ENCODE measurements at places on chromosomes 3 and 15.
A peak's percentile ranks its signal among the peaks of the same experiment; 100 is the strongest.

- no peak for DNase-seq
Measured at GRCh38 chr3:161028555-161029153, 76.5 kb downstream of the B3GALNT1 start.

- DNase-seq = no peak
Measured at GRCh38 chr3:129553171-129553570, 10.2 kb downstream of the H1-8 start.

GRCh38 chr15:74315626-74316025 is 51.8 kb downstream of the CYP11A1 start:
- no peak for DNase-seq

DNA sequence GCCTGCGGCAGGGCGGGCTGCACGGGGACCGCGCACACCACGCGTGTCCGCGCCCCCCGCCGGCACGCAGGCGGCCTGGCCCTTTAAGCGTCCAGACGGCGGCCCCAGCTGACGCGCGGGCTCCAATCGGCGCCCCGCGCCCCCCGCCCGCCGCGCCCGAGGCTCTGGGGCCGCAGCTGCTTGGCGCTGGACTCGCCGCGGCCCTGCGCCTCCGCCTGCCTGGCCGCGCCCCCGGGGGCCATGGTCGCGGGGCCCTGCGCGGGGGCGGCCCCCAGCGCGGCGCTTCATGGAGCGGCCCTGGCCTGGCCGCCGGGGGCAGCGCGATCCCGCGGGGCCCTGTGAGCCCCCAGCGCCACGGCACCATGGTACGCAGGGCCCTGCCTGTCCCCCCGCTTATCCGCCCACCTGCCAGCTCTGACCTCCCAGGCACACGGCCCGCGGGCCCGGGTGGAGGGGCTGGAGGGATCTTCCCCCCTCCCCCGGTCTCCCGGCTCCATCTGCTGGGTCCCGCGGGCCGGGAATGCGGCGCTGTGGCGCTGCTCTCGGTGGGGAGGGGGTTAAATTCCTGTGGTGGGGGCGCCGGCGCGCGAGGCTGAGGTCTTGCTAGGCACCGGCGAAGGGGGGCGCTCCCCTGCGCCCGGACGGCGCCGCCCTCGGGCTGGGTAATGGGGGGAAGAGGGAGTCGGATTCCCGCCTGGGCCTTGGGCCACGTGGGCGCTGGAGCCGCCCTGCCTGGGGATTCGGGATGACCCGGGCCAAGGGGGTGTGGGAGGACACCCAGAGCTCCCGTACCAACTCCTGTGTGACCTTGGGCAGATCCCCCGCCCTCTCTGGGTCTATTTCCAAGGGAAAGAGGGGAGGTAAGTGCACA is 1.1 kb downstream of the ZBTB47 start:
- DNase-seq = no peak

DNA sequence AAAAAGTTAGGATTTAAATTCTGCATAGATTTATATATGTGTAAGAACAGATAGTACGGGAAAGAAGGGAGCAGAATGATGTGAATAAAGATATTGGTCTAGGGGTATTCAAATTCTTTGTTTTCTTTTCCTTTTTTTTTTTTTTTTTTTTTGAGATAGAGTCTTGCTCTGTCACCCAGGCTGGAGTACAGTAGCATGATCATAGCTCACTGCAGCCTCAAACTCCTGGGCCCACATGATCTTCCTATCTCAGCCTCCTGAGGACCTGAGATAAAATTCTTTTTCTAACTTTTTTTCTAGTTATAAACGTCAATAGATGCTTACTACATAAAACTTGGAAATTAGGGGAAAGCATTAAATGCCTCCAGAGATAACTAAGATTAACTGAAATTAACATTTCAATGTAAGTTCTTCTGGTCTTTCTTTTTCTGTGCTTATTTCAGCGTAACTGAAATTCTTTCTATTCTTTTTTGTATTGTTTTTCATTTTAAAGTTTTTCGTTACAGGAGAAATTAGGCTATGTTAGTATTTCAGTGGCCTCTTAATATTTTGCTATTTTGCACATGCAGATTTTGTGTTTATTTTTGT is 29.2 kb downstream of the UBE2Q2 start:
- DNase-seq = no peak

- no peak for DNase-seq
Measured at GRCh38 chr3:188397766-188398705, 244.1 kb downstream of the LPP start.

DNA sequence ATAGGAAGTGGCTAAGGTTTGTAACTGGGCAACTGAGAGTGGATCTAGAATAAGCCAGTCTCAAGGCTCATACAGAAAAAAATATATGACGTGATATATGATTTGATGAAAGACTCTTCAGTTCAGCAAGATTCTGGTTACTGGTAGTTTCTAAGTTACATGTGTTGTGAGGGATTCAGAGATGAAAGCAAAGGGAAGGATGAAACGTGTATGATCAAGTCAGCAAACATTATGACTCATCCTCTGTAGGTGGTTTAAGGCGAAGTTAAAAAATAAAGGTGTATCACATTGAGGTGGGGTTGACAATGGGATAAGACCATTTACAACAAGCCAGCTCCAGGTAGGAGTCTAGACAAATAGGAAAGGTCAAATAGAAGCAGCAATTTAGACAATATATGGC is 16.2 kb downstream of the TERC start:
- DNase-seq = no peak

DNA sequence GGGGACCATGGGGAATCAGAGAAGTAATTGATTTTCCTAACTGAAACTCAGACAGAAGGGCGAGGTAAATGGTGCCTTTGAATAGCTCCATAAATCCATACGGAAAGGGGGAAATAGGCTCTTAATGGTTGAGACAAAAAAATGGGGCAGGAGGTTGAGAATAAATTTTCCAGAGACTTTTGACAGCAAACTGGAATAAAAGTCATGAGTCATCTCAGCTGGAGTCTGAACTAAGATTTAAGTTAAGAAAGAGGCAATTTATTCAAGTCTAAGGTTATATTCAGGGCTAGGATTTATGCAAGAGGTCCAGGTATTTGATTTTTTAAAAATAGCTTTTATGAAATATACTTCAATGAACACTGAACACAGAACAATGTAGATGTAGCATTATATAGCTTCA is 238.7 kb upstream of the RORA start:
- no peak for DNase-seq

DNA sequence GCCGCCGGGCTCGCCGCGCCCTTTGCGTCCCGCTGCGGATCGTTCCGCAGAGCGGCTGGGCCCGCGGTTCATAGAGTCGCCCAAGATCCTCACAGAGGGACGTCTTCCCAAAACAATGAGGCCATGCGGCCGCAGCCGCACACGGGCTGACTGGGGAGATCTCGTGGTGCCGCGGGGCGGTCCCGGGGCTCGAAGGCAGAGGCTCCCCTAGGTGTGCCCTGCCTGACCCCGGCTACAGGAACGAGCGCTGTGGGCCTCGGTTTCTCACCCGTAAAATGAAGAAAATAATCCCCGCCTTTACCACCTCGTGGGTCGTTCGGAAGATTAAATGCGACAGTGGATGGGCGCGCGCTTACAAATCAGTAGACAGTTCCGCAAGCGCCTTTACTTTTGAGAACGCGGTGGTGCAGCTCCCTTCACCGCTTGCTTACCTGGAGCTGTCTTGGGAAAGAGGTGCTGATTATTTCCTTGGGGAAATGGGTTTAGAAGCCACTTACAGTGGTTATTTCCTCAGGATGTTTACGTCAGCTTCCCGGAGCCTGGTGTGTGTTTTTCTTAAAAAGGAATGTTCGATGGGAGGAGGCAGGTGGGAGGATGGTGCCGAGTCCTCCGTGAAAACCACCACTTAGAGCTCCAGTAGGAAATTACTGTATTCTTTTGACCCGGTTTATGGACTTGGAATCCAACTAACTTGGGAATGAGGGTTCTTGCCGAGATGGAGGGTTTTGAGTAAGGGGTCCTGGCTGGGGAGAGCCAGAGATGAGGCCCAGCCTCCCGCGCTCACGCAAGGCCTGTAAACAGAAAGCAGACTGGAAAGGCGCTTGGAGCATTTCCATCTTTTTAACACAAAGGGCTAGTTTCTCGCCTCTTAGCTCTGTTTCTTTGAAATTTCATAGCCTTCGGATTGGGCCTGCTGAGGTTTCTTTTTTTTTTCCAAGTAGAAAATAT is 1.9 kb upstream of the MEX3B start:
- DNase-seq = no peak

GRCh38 chr15:90029024-90029423 is 27.9 kb downstream of the ZNF710 start:
- no peak for DNase-seq

DNA sequence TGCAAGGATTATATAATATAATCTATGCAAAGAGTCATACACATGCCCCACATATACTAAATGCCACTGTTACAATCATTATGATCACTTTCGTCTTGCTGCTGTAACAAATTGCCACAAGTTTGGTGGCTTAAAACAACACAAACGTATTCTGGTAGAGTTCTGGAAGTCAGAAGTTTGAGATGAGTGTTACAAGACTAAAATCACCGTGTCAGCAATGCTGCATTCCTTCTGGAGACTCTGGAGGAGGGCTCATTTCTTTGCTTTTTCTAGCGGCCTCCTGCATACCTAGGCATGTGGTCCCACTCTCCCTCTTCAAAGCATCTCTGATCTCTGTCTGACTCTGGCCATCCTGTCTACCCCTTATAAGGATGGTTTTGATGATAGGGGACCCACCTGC is 1.4 kb upstream of the CCDC174 start:
- DNase-seq = no peak

- DNase-seq = no peak
Measured at GRCh38 chr3:32293903-32294302, 55.4 kb downstream of the CMTM8 start.

DNA sequence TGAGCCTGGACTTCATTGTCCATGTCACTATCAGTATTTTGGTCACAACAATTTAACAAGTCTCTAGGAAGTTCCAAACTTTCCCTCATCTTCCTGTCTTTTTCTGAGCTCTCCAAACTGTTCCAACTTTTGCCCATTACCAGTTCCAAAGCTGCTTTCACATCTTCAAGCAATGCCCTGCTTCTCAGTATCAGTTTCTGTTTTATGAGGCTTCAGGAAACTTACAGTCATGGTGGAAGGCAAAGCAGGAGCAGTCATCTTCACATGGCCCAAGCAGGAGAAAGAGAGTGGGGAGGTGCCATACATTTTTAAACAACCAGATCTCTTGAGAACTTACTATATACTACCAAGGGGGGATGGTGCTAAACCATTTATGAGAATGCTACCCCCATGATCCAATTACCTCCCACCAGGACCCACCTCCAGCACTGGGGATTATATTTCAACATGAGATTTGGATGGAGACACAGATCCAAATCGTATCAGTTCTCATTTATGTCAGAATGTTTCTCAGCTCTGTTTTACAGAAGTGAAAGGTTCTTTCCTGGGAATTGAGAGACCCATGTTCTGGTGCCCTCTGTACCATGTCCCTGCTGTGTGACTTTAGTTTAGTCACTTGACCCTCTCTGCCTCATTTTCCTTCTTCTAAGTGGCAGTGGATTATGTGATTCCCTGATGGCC is 169.7 kb downstream of the PLCL2 start:
- DNase-seq = no peak

- DNase-seq = no peak
Measured at GRCh38 chr3:69009559-69010410, 3.7 kb downstream of the EOGT start.

DNA sequence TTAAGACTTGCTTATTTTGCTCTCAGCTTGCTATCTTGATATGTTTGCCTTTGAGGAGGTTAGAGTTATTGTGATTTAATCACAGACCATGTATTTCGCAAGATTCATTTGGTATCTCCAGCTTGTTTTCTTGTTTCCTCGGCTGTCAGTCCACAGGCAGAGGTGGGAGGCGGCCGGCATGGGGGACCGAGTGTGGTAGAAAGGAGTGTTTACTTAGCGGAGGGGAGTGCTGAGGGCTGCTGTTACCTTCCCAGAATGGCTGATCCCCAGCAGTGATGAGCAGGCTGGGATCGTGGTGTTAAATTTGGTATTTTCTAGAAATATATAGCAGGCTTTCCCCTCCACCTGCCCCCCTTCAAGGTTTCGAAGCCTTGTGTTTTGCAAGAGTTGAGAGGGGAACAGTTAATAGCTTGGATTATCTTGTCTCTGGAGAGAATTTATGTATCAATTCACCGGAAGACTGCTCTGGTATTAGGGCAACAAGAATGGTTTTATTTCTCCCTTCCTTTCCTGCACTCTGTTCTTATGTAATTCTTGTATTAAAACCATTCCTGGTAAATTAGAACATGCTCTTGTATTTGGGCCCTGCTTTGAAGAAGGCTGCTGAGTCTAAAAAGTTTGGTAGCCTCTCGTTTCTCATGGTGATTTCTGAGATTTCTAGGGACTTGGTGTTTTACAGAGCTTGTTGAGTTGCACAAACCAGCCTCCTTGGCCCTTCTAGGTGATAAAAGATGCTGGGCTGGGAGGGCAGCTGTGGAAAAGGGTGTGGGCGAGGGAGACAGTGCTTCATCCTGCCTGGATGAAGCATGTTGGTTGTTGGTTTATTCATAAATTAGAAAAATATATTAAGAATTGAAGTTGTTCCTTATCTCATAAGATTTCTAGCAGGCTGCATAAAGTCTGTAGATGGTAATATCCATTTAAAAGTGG is 151.4 kb downstream of the IGF1R start:
- DNase-seq = no peak

DNA sequence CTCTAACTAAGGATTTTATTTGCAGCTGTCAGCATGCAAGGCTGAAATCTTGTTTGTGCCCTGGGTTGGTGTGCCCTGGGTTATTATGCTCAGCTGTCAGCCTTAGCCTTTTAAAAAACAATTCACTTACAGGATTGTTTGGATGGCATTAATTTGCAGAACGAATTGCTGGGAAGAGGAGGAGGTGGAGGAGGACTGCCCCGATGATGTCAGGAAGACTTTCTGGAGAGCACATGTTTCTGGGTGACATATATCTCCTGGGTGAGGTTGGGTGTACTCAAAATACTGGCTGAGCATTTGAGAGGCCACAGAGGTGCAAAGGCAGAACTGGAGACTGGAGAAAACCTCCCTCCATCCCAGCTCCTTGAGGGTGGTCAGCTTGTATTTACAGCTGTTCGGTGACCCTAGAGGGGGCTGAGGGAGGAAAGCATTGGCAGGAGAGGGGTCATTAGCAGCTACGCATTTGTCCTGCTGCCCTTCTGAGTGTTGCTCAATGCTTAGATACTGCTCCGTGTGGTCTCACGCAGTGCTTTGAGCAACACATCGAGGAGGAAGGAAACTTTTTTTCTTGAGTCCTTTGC is 59.8 kb upstream of the PSMD6 start:
- no peak for DNase-seq

DNA sequence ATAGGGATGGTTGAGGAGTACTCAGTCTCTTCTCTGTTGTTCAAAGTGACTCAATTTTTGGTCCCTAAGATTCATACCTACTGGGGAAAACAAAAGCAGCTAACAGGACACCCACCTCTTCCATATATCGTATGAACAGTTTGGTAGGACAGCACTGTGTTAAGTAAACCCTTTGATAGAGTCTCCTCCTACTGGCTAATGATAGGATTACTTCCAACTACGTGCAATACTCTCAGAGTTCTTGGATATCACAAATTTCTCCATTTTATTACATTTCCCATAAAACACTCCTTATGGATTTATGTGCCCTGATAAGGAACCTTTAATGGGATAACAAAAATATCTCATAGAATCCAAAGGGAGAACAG is 200.2 kb upstream of the GOLGA6L4 start:
- peak; percentile 48 for DNase-seq
